ENCODE measurements at places on chromosomes 12 and 14.

GRCh38 chr14:95068521-95068920 lies 88.8 kb downstream of the DICER1 start:
- DNase-seq = no peak

DNA sequence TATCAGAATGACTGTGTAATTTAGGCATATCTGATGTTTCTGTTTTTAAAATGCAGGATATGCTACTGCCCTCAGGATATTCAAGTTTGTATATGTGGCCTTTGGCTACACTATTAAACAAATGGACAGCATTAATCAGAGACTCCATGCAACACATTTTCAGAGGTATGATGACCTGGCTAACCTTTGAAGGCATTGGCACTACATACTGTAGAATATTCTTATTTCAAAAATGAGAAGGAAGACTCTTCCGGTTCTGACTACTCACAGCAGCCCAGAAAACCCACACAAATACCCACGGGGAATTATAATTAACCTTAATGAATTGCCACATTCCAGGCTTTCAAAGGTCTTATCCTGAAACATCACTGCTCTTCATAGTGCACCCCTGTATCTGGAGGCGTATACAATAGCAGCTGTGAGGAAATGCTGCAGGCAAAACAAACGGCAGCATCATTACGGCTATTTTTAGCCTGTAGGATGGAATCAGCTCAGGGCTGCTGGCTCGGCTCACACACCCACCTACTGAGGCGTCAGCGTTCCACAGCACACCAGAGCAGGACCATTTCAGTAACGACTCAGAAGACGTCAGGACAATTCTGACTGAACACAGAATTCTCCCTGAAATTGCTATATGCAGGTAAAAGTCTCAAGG lies 648.5 kb downstream of the RPS29 start:
- no peak for DNase-seq

DNA sequence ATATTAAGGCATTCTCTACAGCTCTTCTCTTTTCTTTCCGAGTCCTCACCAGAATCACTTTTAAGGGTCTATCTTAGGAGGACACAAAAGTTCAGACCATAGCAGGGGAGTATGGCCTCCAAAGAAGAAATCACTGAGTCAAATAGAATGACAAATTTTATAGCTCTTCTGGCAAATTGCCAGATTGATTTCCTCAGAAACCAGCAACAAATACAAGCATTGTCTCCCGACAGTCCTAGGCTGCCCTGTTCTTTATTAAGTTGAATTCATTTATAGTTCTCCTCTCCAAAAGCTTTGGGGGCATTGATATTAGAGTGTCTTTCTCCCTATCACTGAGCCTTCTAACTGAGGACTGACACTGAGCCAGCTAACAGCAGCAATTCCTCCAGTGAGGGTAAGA lies 156.4 kb upstream of the FRMD6 start:
- DNase-seq = no peak

DNA sequence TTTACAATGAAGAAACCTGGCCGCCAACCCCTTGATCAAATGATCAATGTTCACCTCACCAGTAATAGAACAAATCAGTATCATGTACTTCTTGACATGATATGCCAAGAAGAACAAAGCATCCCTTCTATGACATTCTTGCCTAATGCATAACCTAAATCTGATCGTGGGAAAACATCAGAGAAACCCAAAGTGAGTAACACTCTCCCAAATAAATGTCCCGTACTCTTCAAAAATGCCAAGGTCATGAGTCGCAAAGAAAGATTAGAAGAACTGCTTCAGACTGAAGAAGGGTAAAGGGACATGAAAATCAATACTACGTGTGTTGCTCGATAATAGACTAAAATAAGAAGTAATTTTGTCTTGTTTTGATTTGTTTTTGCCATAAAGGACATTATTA lies 11.4 kb upstream of the SLC25A3 start:
- DNase-seq = no peak

GRCh38 chr12:106074706-106075392 lies 63.9 kb downstream of the NUAK1 start:
- no peak for DNase-seq

- DNase-seq = no peak
Measured at GRCh38 chr14:70152704-70153103, 36.0 kb downstream of the SLC8A3 start.

DNA sequence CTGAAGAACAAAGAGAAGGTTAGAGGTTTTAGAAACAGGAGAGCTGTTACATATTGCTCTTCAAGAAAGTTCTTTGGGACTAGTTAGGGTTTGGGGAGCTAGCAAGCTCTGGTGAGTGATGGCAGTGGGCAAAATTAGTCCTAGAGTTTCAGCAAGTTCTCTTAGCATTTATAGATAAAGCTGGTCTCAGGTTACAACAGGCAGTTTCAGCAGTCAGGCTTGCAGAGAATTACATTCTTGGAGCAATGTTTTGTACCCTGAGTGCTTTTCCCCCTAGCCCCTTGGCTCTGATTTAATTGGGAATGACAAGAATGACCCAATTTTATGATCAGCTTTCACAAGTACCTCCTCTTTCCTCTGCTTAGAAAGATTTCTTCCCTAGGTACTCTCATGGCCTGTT lies 21.4 kb upstream of the EID3 start:
- no peak for DNase-seq

- DNase-seq = no peak
Measured at GRCh38 chr14:77316872-77317301, 3.8 kb downstream of the POMT2 start.

DNA sequence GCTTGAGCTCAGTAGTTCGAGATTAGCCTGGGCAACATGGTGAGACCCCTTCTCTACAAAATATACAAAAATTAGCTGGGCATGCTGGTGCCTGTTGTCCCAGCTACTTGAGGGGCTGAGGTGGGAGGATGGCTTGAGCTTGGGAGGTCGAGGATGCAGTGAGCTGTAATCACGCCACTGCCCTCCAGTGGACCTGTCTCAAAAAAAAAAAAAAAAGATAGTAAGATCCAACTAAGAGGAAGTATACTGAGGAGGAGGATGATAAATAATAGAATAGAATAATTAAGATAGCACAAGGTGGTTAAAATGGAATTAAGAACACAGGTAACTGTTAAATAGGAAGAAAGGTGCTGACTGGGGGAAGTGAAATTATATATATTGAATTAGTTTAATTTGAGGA lies 37.0 kb upstream of the BAZ1A start:
- no peak for DNase-seq

GRCh38 chr12:125568306-125568705 lies 503.1 kb downstream of the AACS start:
- DNase-seq = no peak

GRCh38 chr12:93698307-93699092 lies 21.3 kb downstream of the CRADD start:
- DNase-seq = no peak

GRCh38 chr12:89129167-89129870 lies 223.0 kb downstream of the DUSP6 start:
- no peak for DNase-seq

- no peak for DNase-seq
Measured at GRCh38 chr14:80323038-80323665, 111.8 kb upstream of the DIO2 start.

DNA sequence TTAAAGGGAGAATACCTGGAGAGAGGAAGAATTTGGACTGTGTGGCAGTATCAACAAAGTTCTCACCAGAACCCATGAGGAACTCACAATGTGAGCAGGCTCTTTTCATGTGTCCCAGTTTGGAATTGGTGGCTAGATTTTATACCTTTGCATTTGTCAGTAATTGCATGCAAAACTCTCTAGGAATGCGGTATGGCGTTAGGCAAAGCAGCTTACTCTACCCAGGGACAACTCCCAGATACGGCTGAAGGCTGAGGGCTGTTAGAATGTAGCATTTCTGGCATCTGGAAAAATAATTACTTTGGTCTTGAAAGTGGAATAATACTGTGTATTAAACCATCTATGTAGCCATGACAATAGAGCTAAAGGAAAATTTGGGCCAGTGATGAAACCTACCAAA lies 635.5 kb downstream of the SLC16A7 start:
- no peak for DNase-seq

GRCh38 chr14:104148433-104149277 lies 10.3 kb downstream of the KIF26A start:
- no peak for DNase-seq

DNA sequence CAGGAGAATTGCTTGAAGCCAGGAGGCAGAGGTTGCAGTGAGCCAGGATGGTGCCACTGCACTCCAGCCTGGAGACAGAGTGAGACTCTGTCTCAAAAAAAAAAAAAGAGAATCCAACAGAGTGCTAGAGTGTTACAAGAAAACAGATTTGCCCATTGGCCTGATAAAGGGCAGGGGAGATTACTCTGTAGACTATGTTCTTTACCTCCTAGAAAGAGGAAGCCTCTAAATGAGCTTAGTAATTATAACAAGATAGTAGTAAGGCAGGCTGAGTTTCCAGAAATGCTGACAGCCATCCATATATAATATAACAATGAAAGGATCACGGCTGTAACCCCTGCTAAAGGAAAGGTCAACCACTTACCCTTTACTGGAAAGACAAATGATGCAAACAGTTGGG lies 24.4 kb downstream of the AK7 start:
- no peak for DNase-seq

GRCh38 chr12:104929368-104929767 lies 28.7 kb downstream of the SLC41A2 start:
- DNase-seq = no peak

GRCh38 chr14:97796511-97796910 lies 999.3 kb downstream of the VRK1 start:
- DNase-seq = no peak

DNA sequence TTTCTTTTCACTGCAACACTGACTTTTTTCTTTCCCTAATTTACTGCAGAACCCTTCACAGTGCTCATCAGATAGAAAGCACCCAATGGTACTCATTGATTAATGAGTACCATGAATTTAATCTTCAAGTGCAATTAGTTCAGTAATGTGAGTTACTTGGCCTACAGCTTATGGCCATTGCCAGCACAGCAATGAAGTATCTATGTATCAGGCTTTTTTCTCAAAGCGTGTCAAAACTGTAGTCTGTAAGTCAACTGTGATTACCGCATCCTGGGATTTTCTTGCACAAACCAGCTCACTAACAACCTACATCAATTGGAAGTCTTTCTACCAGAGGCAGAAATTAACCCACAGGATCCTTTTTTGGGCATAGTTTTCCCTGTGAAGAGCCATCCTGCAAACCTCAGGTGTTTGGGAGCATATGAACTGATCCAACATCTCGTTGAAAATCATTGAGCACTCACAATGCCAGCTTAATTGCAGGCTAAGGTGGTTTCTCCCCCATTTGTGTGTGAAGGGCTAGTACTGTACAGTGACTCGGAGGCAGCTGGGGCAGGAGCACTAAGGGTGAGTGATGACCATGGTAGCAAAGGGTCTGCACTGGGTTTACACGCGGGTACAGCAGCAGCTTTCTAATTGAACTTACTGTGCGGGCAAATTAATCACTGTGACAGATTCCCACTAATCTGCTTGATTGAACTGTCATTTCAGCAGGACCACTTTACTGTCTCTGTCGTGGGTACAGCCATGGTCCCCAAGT lies 619.3 kb downstream of the SNAPC1 start:
- no peak for DNase-seq

- peak; percentile 63 for DNase-seq
Measured at GRCh38 chr14:100078997-100079725, 13.9 kb downstream of the EVL start.

- DNase-seq = no peak
Measured at GRCh38 chr12:70691018-70691672, 53.9 kb upstream of the PTPRB start.

DNA sequence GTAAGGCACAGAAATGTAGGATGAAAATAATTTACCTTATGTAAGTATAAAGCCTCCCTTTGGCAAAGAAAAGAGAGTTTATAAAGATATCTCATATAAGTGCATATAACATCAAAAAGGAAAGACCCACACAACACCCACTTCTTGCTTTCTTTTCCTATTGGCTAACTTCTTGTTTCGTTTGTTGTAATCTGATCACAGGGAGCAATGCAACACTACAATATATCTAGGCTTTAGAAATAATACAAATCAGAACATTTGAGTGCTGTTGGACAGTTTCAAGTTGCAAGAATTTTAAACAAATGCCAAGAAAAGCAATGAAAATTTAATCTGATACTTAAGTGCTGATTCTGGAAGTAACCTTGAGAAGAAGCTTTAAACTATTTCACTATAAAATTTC lies 1.3 kb downstream of the FGD6 start:
- DNase-seq = no peak

- no peak for DNase-seq
Measured at GRCh38 chr12:97127061-97127460, 220.0 kb downstream of the NEDD1 start.

- no peak for DNase-seq
Measured at GRCh38 chr14:69696204-69696527, 70.8 kb upstream of the SRSF5 start.

DNA sequence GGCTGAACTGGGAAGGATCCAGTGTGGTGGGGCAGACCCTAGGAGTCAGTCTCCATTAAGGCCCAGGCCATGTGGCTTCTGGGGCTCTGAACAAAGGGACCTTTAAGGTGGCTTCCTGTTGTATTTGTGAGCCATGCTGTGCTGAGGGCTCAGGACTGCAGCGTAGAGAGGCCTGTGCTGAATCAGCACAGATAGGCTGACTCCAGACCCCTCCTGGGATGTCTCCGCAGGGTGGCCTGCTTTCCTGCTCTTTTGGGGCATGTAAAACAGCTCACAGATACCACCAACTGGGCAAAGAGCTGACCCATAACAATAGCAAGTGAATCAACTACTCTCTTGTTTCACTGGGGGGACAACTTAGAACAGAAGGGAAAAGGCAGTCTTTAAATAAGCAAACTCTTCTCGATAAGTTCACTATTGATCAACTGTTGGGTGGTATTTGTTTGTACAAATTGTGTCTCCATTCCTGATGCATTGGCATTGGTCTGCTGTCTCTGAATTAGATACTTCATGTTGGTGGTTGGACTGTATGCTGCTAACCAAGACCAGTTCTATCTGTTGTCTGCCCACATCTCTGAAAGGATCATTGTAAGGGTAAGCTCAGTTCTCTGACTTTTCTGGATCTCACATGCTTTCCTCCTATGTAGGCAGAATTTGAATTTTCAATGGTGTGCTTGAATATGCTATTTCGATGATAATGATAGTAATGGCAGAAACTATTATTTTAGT lies 71.8 kb downstream of the MYRFL start:
- DNase-seq = no peak

GRCh38 chr12:53425515-53426150 lies 2.0 kb downstream of the AMHR2 start:
- DNase-seq = no peak

DNA sequence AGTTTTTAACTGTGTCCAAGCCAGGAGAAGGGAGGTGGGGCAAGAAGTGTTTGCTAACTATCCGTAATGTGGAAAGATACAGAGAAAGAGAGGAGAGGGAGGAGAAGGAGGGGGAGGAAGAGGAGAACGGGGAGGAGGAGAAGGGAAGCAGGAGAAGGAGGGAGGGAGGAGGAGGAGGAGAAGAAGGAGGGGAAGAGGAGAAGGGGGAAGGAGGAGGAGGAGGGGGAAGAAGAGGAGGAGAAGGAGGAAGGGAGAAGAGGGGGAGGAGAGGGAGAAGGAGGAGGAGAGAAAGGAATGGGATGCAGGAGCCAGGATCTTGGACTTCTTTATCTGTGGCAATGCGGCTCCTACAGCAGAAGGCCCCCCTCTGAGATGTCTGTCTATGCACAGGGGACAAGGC lies 510.3 kb upstream of the CCDC196 start:
- DNase-seq = no peak

- DNase-seq = no peak
Measured at GRCh38 chr12:3122841-3123678, 45.9 kb downstream of the TSPAN9 start.
